ENCODE measurements at places on chromosomes 7 and 10.

DNA sequence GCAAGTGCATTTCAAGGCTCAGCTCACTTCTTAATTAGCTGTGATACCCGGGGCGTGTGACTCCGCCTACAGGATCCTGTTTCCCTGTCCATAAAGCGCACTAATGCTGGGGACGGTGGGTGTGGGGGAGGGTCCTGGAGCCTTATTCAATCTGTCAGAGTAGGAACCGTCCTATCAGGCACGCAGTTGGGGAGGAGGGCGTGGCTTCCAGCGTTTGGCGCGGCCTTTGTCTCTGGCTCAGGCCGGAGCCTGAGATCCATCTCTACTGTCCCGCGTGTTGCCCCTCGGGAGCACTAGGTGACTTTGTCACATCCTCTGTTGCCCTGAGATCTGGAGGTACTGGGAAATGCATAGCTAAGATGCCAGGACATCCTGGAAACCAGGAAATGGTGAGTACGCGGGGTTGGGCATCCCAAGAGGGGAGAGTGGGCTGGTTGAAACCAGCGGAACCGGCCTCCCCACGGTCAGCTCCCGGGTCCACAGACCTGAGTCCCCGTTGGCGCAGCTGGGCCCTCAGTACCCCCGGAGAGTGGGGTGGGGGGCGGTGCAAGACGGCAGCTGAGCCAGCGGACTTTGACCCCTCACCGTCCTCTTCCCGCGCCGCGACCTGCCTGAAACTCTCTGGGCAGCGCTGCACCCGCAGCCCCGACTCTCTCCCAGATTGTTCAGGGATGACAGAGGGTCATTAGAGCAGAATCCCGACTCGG, 104.4 kb upstream of the ZNF92 start:
- DNase-seq, result no peak

- DNase-seq, result no peak
Observed at GRCh38 chr7:128799451-128799850, 7.7 kb downstream of the CCDC136 start.

DNA sequence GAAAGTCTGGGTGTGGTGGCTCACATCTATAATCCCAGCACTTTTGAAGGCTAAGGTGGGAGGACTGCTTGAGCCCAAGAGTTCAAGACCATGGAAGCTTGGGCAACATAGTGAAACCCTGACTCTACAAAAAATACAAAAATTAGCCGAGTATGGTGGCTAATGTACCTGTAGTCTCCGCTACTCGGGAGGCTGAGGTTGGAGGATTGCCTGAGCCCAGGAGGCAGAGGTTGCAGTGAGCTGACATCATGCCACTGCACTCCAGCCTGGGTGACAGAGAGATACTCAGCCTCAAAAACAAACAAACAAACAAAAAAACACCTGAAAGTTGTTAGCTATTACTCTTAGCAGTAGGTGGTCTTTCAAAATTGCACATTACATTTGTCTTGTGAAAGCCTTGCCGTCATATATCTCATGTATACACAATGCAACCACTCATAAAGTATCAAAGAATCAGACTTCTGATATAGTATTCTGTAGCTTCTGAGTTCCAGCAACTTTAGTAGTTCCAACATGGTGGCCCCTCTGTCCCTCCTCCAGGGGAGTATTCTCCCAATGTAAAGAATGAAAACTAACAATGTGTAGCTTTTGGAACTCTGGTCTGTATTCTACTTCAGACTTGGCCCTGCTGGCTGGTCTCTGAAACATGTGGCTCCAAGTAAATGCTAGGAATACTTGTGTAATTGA, 101.5 kb downstream of the ZNF92 start:
- DNase-seq, result no peak

DNA sequence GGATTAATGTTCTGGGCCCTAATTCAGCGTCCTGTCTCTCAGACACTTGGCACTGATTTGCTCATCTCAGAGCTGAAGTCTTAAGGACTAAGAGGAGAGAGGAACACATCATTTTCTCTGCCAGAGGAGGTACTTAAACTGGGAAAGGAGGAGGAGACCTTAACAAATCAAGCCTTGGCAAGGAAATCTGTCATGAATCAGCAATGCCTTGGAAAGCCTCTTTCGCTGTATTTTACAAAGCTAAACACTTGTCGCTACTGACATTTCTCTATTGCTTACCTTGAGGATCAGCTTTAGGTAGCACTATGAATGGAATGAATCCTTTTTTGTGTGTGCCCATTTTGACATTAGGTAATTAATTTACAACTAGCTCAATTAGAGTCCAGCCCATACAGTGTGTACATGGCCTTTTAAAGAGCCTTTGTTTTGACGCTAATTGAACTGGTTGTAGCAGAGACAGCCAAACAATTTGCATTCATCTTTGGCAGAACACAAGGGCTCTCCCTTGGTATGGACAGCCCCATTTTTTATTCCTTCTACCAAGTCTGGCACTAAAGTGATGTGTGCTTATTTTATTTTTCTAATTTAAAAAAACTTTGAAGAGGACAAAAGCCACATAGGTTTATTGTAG, 37.4 kb downstream of the AUTS2 start:
- DNase-seq, result no peak

- DNase-seq, result no peak
Observed at GRCh38 chr10:80333983-80334382, 22.6 kb downstream of the DYDC1 start.

- no peak for DNase-seq
Observed at GRCh38 chr10:126315494-126316177, 72.6 kb downstream of the ADAM12 start.

- no peak for DNase-seq
Observed at GRCh38 chr7:126493801-126494200, 758.9 kb downstream of the GRM8 start.

DNA sequence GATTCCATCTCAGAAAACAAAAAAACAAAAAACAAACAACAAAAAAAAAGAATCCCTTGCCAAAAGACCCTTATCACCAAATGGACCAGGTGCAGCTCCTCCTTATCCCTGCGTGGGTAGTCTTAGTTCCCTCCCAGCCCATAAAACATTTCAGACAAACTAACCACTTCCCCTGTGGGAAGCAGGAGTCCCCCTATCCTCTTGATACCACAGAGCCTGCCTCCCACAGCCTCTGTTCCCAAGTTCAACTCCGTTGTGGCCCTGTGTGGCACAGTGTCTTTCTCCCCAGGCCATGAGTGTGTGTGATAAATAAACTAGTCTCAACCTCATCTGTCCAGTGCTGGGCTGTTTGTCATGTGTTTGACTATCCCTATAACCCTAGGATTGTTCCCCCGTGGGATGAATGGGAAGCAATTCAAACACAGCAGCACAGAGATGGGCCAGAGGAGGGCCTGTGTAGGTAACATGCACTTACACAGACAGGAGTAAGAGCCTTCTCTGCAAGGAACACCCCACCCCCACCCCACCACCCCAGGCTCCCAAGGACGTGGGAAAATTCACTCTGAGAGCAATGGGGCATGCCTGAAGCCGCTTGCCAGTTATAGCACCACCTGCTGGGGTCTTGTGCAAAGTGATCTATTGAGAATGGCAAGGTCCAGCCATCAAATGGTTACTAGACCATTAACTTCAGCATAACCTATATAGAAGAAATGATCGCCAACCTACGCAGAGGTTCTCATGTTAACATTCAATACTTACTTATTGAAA, 147.1 kb upstream of the GHITM start:
- DNase-seq, result no peak

- DNase-seq, result no peak
Observed at GRCh38 chr10:13913897-13914296, 327.1 kb downstream of the PRPF18 start.

DNA sequence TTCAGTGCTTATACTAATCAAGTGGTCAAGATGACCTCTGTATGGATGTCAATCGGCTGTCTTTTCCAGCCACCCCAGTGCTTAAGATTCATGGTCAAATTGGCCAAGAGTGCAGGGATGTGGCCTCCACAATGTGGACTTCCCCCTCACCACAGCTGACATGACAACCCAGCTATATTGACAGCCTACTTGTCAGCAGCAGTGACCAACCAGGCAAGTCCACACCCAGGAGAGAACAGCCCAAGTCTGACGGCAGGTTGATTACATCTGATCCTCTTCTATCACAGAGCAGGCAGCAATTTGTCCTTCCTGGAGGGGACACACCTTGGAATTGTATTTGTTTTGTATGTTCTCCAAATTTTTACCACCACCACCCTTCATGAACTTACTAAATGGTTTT, 8.2 kb upstream of the ERVW-1 start:
- DNase-seq, result no peak

DNA sequence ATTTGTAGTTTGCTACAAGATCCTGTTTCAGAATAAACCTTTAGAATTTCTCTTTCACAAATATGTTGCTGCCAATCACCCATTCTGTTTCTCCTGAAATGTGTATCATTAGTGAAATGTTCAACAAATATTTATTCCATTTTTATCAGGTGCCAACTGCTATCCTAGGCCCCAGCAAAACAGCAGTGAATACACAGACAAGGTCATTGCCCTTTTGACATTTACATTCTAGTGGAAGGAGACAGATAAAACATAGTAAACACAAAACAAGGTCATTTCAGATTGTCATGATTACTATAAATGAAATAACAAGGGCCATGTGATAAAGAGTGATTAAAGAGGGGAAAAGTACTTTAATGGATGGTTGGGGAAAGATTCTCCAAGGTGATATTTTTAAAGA, 404.8 kb upstream of the PHF14 start:
- no peak for DNase-seq

GRCh38 chr10:50577681-50578350, 45.9 kb downstream of the SGMS1 start:
- no peak for DNase-seq

- DNase-seq, result no peak
Observed at GRCh38 chr10:14774214-14774580, 500 bp downstream of the FAM107B start.

- no peak for DNase-seq
Observed at GRCh38 chr10:35554036-35554435, 51.1 kb upstream of the GJD4 start.

DNA sequence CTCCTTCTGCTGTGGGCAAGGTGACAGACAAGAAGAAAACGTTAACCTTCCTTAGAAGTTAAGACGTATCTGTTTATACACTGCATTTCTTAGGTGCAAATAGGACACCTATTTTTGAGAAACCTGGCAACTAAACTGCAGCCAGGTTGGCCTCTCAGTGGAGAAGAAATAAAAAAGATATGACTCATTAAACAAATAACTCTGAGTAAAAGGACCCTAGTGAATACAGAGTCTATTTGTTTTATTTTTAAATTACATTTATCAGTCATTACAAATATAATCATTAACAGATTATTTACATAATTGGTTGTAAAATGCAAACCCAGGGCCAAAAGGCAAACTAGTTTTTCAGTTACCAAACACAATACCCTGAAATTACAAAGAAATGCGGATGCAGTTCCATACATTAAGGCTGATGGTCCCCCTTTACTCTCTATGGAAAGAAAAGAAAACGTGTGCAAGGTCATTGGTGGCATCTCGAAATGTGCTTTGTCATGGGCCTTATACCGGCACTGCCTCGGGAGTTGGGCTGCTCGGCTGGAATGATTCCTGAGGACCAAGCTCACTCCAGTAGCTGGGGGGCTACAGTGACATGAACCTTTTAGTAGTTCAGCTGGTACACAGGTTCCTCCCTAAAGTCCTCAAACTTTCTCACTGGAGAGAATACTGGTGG, 38.4 kb downstream of the ADRB1 start:
- DNase-seq, result no peak

GRCh38 chr10:30701451-30702173, 72.1 kb upstream of the LYZL2 start:
- DNase-seq, result peak; percentile 62

DNA sequence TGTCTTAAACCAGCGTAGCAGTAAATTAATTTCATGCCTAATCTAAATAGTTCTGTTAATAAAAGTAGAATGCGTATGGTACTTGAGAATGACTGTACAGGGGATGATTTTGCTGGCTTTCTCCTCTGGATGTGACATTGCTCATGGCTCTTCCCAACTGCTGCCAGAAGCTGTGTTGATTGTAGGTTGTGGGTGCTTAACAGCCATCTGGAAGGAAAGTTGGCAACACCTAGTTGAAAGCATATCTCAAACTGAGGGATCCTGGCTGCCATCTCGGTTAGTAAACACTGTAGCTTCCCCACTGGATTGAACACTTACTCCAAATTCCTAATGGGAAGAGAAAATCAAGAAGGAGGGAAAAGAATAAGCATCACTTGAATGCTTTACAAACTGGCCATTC, 130.9 kb downstream of the NXPH1 start:
- no peak for DNase-seq

GRCh38 chr7:36942955-36943354, 218.7 kb upstream of the AOAH start:
- no peak for DNase-seq

DNA sequence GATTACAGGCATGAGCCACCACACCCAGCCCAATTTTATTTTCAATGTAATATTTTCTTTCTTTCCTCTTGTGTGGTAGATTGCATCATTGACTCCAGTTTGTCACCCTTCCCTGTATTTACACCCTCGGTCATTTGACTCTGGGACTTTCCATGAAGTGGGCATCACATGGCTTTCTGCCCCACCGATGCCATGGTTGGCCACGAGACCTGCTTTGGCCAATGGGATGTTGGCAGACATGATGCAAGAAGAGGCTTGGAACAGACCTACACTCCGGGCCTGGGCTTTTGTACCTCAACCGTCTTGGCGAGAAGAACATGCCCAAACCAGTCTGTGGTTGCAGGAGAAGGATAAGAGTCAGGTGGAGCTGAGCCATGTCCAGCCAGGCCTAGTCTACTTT, 38.8 kb upstream of the CACUL1 start:
- no peak for DNase-seq

- no peak for DNase-seq
Observed at GRCh38 chr10:4888236-4888635, 62.2 kb downstream of the AKR1E2 start.

- no peak for DNase-seq
Observed at GRCh38 chr7:90530263-90530662, 60.8 kb downstream of the PTTG1IP2 start.

- no peak for DNase-seq
Observed at GRCh38 chr7:66741710-66742049, 1.1 kb downstream of the RABGEF1 start.

- no peak for DNase-seq
Observed at GRCh38 chr10:29810816-29811215, 176.0 kb upstream of the SVIL start.

GRCh38 chr7:149764481-149765398, 8.6 kb downstream of the ZNF467 start:
- no peak for DNase-seq

DNA sequence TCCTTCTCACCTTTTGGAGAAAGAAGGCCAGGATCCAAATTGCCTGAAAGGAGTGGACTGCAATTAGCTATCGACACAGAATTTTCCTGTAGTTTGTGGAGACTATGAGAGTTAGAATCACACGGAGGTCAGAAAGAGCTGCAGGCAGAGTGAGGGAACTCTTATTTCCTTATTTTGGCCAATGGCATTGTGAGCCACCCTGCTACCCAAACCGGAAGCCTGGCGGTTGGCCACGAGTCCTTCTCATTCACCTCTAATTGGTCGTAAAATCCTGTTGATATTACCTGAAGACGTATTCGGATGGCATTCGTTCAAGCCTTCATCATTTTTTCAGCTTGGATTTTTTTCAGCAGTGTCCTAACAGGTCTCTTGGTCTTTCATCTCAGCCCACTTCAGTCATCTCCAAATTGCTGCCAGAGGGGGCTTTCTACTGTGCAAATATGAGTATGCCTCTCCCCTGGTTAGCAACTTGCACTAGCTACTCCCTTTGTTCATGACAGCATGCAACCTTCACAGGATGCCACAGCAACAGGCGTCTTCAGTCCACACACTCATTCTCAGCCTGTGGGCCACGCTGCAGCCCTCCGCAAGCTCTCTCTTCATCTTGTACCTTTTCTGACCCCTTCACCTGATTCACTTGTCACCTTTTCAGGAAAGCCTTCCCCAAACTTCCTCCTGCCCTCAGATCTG, 66.9 kb downstream of the GATA3 start:
- no peak for DNase-seq

GRCh38 chr10:35998026-35998425, 355.9 kb upstream of the FZD8 start:
- DNase-seq, result no peak

Data from stimulated activated CD4-positive, alpha-beta T cell treated with anti-CD3 and anti-CD28 coated beads, Interleukin-12 subunit alpha, Interleukin-12 subunit beta, amount 100 ng/mL, for 24 hours (primary cell).